ENCODE measurements at places on chromosomes 12 and 14.

- DNase-seq, result peak; percentile 35
These were observed 41.9 kb downstream of the ATP23 start for GRCh38 chr12:57983146-57983857.

GRCh38 chr12:14999695-15000365 lies 27.0 kb downstream of the PDE6H start:
- DNase-seq, result no peak

- DNase-seq, result no peak
These were observed 80.2 kb upstream of the GPHB5 start for GRCh38 chr14:63398952-63399351.

GRCh38 chr12:12999959-13000615 lies at the start of gene HEBP1:
TSS of gene HEBP1 (minus strand) at chr12:13000265. CDS start at chr12:13000114, 151 bp downstream.
- peak; percentile 58 for DNase-seq

- no peak for DNase-seq
These were observed 22.3 kb upstream of the STK38L start for GRCh38 chr12:27221625-27222387.

DNA sequence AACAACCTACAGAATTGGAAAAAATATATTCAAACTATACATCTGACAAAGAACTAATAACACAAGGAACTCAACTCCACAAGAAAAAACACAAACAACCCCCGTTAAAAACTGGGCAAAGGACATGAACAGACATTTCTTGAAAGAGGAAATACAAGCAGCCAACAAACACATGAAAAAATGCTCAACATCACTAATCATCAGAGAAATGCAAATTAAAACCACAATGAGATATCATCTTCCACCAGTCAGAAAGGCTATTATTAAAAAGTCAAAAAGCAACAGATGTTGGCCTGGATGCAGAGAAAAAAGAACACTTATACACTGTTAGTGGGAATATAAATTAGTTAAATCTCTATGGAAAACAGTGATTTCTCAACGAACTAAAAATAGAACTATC lies 82.6 kb upstream of the CCDC91 start:
- no peak for DNase-seq

DNA sequence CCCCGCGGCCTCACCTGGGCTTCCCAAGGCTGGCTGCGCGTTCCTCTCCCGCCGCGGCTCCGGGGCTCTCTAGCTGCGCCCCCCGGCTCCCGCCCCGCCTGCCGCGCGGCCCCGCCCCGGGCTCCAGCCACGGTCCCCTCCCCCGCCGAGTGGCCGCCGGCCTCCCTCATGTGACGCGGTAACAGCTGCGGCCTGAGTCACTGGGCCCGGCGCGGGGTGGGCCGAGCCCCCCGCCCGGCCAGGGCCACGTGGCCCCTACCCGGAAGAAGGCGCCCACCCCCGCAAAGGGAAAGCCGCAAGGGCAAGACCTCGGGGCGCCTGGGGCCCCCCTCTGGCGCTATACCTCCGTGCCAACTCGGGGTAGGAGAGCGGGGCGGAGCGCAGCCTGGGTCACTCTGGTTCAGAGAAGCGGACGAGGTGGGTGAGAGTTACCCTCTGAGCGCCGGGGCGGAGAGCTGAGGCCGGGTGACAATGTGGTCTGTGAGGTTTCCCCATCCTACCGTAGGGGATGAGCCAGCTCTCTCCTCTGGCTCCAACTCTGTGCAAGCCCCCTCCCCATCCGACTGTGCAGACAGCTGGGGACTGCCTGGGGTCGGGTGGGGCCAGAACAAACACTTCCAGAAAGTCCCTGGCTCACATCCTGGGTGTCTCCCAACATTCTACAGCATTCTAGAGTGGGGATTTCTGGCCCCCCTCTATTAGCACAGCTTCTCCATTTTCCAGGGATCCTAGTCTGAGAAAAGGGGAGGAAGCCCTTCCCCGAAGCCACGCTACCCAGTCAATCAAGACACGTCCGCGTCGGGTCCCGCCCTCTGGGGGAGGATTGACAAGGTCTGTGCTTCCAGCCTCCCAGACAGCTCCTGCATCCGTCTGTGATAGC lies at the start of gene CD63:
Gene CD63 (minus strand): TSS at position 71 of the 880 bp plus-strand sequence. CDS start 668 bp downstream, outside the sequence.
- DNase-seq, result peak; percentile 69

- DNase-seq, result no peak
These were observed 38.9 kb downstream of the PPP4R4 start for GRCh38 chr14:94213021-94213420.

DNA sequence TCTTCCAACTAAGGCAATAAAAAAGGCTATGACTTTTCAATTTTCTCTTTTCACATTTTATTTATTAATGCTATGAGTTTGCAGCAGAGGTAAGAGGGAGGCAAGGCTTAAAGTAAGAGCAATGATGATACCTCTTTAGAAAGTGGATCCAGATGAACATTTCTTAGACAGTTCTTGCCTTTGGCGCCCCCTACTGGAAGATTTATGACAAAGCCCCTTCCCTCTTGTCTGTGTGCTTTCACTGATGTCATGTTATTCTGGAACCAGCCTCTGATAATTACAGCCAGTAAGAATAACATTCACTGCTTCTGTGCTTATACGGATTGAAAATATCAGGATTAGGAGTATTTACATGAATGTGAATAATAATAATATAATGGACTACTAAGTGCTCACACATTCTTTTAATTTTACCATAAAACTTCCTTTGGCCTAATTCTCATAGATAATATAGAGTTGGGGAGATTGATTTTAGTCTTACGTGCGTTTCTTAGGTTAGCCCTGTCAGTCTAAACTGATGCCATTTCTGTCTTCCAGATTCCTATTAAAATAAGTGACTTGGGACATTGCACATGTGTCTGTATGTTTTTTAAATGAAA lies 1929.9 kb upstream of the SEL1L start:
- peak; percentile 44 for DNase-seq

GRCh38 chr12:18079541-18080246 lies 10.3 kb downstream of the RERGL start:
- no peak for DNase-seq

DNA sequence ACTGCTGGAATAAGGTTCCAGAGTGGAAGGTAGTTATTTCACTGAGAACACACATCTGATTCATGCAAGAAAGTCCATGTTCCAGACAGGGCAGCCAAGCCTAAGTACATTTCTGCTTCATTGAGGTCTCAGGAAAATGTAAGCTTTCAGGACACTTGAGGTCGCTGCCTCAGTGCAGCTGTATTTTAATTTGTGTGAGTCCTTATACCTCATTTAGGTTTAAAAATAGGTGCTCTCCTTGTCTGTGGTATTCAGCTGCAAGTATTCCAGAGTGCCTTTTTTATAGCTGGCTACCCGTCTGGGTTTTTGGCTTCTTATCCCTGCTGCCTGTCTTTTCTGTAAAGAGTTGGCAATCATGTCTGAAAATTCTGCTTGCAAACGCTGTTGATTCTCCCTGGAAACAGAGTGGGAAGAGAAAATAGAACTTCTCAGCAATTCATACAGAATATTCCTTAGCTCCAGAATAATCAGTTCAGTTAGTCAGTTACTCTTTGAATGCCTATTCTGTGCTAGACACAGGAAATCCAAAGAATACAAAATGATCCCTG lies 45.3 kb upstream of the PLBD1 start:
- DNase-seq, result no peak

GRCh38 chr12:133105620-133106019 lies 24.5 kb downstream of the ZNF891 start:
- DNase-seq, result no peak

GRCh38 chr12:104809251-104809650 lies 148.8 kb downstream of the SLC41A2 start:
- no peak for DNase-seq

GRCh38 chr12:91422127-91422526 lies 239.5 kb upstream of the DCN start:
- DNase-seq, result no peak

DNA sequence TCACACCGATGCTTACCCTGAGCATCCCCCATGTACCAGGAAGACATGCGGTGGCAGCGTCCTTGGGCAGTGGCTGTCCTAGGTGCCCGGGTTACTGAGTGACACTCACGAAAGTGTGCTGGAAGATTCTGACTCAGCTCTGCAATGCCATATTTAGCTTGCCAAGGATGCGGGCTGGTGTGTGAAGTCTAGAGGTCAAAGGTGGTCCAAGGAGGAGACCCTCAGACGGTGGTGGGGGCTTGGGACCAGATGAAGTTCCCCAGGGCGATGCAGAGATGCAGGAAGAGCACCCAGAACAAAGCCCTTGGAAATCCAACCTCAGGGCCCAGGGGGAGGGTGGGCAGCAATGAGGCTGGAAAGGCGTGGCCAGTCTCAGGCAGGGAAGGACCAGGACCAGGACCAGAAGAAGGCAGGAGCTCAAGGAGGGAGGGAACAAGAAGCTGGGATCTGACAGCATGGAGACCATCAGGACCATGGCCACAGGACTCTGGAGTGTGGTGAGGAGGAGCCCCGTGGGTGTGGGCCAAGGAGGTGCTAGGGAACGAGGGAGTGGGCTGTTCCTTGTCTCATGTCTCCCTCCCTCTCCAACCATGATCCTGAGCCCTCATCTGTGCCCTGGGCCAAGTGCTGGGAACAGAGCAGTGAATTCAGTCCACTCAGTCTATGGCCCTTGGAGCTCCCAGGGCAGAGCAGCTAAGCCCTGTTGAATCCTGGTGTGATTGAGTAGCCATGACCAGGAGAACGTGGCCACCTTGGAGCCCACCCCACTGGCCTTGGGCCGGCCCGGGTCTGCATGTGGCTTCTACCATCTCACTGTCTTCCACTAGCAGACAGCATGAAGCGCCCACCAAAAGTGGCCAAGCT lies 310.1 kb upstream of the DIO3 start:
- DNase-seq, result no peak

- no peak for DNase-seq
These were observed 55.7 kb downstream of the SLC15A5 start for GRCh38 chr12:16221776-16222175.

DNA sequence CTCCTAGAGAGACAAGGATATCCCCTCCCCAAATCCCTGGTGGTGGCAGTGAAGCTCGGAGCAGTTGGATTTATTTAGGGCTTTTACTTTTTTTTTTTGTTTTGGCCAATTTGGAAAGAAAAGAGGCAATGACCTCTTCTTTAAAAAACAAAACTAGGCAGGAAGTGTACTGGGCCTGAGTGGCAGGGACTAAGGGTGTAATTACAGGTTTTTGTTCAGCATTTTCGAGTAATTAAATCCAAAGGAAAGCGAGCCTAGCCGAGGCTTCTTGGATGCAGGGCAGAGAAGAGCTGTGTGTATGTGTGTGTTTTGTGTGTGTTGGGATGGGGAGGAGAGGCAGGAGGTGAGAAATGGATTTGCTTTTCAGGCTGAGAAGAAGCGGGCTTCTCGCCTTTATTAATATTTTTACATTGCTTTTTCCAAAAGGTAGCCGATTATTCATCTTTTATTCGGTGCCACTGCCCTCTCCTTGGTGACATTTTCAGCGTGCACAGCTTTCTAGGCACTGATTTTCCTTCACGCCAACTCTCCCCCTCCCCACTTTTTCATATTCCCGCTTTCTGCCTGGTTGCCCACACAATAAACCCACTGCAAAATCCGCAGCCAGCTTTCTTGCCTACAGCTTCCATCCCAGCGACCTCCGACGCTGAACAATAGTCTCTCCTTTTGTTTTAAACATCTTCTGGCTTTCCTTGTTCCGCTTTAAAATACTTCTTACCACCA lies 8.9 kb upstream of the IRF2BPL start:
- DNase-seq, result no peak

DNA sequence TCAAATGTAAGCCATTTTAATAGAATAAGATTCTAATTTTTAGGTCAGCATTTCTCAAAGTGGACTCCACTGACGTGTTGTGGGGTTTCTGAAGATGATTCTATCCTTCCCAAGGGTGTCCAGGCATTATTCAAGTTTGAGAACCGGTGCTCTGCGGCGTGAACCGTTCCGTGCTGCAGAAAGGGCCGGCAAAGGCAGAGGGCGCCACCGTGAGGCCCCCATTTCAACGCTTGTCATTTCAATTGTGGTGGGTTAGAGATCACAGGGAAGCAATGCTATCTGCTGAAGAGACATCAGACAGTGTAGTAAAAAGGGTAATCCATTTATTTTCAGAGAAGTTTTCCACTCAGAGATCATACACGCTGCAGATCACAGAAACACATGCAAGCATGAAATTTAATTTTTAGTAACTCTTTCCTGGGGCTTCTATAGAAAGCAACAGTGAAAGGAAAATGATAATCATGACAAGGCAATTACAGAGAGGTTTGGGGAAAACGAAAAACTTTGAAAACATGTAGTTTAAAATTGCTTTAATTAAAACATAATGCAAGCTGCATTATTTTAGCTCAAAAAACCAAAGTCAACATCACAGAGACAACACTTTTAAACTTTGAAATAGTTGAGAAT lies 201.7 kb downstream of the EXOC5 start:
- no peak for DNase-seq

DNA sequence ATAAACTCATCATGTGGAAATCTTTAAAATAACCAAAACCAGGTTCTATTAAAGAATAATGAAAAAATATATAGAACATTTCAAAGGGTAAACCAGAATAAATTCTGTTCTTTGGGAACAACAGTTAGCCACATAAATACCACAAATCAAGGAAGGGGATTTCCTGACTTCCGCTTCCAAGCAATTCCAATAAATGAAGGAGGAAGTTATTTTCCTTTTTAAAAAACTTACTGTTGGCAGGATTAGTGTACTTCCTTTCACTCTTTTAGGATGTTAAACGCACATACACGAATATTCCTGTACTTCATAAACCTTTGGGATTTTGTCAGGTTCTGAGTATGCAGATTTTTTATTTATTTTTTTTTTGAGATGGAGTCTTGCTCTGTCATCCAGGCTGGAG lies 13.7 kb upstream of the LIMA1 start:
- DNase-seq, result no peak

Measured in HFF-Myc (cell line).